ENCODE measurements at places on chromosomes 2 and 18.
A peak's percentile ranks its signal among the peaks of the same experiment; 100 is the strongest.

DNA sequence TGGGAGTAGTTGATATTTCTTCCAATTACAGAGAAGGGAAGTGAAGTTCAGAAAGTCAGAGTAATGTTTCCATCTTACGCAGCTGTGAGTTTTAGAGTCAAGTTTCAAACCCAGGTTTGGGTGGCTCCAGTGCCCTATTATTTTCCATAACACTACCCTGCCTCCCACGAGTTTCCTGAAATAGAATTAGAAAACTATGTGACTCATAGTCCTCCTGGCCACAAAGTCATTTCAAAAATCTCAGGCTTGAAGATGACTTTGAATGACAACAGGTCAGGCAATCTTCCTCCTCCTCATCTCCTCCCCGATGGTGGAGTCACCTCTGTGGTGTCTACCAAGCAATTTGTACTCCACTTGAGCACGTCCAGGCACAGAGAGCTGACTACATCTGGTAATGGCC is 212.3 kb upstream of the TRIB2 start:
- DNase-seq: no peak

GRCh38 chr2:152490686-152491455 is 155.9 kb downstream of the FMNL2 start:
- DNase-seq: peak; percentile 71

GRCh38 chr18:30957066-30957465 is 85.5 kb downstream of the DSC3 start:
- no peak for DNase-seq

GRCh38 chr2:223979730-223980396 is 22.6 kb downstream of the MRPL44 start:
- no peak for DNase-seq

DNA sequence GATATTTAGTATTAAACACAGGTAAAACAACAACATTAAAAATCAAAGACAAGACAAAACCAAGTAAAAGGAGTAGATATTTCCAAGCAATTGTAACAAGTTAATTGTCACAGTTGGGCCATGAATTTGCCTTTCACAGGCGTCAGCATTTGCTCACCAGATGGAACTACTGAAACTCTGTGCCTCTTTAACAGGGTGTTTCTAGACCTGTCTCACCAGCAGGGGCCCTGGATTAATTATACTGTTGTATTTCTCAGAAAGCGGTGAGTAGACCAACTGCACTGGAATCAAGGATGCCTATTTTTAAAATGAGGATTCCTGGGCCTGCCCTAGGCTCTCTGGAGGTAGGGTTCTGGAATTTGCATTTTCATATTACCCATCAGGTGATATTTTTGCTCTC is 92.6 kb downstream of the UPP2 start:
- DNase-seq: no peak

DNA sequence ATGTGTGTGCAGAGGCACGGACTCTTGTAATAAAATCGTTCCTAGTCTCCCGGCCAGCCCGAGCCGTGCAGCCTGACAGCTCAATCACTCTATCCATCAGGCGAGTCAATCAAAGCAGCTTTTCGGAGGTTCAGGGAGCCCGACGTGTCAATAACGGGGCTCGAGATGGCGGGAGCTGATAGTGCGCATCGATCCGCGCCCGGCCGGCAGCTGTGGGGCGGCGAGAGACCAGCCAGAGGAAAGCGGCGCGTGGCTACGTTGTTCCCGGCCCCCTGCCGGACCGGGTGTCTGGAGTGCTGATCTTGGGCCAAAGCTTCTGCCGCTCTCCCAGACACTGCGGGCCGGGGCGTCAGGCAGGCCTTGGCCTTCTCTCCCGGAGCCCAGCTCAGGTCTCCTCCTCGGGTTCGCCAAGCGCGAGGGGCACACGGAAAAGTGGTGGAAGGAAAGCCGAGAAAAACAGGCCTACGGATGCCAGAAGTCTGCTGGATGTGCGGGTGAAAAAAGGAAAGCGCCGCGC is 2.4 kb downstream of the EN1 start:
- DNase-seq: peak; percentile 56

GRCh38 chr2:30266051-30266621 is 34.8 kb downstream of the LBH start:
- no peak for DNase-seq

- no peak for DNase-seq
These were observed 98.4 kb upstream of the NEUROD1 start for GRCh38 chr2:181778621-181779201.

DNA sequence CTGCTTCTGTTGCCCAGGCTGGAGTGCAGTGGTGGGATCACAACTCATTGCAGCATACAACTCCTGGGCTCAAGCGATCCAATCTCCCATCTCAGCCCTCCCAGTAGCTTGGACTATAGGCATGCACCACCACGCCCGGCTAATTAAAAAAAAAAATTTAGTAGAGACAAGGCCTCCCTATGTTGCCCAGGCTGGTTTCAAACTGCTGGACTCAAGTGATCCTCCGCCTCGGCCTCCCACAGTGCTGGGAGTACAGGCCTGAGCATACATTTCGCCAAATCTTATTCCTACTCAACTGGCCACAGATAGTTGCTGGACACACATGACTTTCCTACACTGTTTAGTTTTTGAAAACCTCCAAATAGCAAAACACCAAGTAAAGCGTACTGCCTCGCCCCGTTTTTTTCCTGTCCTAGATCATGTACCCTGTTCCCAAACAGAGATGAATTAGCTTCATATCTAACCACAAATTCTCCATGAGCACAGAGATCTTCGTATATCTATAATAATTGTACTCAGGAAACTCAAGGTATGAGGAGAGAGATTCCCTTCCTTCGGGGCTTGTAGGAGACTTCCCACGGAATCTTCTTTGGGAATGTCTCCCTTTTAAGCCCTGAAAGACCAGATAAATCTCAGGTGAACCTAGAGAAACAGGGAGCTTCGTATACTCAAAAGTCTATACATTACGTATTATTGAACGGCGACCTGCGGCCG is 598 bp upstream of the C2orf69 start:
- no peak for DNase-seq

DNA sequence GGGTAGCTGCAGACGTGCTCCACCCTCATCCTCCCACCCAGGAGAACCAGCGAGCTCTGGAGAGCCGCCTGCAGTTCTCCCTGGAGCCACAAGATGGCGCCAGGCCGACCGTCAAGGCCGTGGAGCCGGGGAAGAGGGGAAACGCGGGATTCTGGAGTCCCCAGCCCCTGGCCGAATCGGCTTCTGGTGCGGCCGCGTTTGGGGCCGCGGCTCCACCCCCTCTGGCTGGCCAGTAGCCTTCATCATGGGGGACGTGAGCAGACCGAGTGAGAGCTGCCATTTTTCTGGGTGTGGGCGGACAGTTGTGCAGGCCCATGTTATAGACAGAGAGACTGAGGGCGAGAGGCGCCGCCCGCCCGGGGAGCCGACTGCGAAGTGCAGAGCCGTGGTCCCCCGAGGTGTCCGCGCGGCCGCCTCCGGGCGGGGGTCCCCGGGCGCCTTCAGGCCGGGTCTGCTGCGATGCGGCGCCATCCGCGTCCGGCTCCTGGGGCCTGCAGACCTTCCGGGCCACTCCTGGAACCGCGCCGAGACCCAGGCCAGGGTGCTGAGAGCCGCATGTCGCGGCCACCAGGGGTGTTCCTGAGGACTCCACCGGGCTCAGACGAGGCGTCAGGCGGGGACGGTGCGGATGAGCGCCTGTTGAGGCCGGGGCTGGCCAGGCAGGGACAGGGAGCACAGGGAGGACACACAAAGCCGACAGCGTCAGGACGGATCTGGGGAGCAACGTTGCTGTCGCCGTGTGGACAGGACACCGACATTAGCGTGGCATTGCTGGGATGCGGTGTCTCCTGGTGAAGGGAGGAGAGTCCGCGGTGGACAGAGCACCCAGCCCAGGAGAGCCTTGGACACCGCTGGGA is 418.2 kb upstream of the HS6ST1 start:
- peak; percentile 91 for DNase-seq

DNA sequence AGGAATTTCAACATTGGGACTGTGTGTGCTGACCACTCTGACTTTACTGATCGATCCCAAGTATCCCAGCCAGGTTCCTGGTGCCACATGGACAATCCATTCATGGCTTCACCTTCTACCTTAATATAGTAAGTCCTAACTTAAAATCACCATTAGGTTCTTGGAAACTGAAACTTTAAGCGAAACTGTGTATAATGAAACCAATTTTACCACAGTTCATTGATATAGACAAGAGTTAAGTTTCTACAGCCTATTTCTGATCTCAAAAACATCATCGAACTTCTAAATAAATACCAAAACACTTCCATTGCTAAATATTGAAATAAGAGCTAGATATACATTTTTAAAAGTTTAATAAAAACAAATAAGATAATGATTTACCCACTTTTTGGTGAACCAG is 4.4 kb upstream of the EXOC6B start:
- no peak for DNase-seq

DNA sequence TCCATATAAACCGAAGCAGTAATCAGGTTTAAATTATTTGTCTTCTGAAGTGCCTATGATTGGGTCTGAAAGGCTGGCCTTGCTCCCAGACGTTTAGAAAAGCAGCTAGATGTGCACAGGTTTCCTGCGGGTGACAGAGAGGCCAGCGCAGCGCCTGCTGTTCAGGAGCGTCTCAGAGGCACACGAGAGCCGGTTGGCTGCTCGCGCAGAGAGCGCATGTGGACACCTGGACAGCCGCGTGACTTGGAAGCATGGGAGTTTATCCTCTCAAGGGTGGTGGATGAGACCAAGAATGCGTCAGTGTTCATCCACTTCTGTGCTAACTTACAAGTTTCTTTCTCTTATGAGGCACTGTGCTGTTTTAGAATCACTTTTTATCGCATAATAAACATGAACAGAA is 303.7 kb downstream of the PTGR3 start:
- no peak for DNase-seq

DNA sequence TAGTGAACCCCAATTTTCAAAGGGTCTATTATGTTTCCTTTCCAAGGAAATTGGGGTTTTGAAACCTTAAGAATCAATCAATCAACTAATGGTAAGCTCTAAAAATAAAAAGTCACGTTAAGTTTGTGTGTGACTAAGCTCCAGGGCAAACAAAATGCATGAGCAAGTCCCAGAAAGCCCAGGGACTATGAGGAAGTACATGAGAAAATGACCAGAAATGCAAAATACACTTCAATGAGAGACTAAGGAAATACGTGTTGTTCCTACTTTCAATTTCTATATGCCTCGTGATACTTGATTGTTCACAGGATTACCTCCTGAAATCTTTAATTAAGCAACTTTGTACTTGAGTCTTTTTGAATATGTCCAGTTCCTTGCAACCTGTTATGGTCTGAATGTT is 684.4 kb upstream of the SYT4 start:
- no peak for DNase-seq

GRCh38 chr2:41709702-41710599 is 337.9 kb upstream of the PKDCC start:
- DNase-seq: no peak

GRCh38 chr2:214320211-214320610 is 90.6 kb upstream of the VWC2L start:
- no peak for DNase-seq

DNA sequence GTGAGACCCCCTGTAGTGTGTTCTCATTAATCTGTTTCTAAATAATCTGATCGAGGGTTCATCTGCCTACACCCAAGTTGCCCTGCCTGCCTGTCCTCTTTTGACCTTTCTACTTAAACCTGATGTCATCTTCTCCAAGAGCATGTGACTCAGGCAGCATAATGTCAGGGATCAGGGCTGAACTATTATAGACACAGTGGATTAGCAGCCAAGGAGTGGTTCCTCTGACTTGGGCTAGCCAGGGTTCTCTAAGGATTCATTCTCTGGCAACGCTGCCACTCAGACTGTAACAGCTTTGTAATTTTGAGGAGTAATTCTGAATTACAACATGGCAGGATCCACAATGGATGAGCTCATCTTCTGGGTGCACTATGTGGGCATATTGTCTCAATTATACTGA is 124.0 kb downstream of the MDH1 start:
- no peak for DNase-seq

DNA sequence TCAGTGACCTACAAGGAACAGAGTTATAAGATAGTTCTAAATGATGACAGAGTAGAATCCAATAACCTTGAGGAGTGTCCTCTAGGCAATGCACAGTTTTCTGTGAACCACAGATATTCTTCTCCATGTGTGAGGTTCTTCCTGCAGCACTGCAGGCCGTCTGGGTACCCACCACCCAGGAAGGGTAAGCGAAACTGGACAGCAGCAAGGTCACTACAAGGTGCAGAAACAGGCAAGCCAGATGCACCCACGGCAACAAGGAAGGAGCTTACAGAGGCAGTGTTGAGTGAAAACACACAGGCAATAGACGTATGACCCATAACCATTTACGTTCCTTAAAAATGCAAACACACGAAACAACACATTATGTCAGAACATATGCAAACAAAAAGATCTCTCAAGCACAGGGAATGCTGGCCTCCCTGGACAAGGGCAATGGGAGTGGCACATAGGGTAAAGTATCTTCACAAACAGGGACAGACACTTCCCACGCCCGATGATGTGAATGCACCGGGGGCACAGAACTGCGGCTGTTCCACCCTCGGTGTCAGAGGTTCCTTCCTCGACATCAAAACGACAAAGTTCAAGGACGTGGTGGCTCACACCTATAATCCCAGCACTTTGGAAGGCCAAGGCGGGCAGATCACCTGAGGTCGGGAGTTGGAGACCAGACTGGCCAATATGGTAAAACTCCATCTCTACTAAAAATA is 84.1 kb downstream of the NDUFA10 start:
- no peak for DNase-seq

DNA sequence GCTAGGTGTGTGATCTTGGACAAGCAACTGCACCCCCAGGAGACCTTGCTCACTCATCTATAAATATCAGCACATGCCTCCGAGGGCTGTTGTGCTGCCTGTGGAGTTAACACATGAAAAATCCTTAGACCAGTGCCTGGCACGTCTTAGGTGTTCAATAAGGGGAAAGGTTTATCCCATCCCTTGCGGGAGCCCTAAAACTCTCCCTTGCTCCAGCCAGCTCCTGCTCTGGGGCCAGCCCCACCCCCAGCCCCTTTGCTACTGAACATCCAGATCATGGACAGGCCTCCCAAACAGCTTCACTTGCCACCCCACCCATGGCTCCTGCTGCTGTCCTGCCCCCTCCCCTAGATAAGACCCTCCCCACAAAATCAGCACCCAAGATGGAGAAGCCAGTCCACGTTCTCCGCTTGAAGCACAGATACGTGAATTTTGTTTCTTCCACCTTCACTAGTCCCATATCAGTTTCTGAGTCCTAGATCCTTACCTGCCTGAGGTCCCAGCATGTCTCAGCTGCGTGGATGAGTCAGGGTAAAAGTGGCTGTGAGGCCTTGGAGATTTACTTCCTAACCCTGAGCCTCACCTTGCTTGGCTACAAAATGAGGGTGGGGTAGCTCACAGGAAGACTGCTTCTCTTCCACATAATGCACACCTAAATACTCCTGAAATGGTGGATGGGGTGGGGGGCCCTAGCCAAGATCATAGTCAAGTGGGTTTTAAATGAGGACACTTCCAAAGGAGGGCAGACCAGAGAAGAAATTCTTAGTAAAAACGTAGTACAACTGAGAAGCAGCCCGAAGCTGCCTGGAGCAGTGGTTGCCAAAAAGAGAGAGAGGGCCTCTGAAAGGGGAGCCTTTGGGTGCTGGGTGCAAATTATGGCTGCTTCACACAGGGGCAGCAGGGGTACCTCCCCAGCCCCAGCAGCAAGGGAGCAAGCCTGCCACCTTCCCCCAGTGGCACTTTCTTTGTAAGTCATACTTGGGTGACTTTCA is 40.4 kb downstream of the C1QL2 start:
- DNase-seq: no peak
